ENCODE measurements at places on chromosomes 1 and 21.

- DNase-seq = no peak
These were observed 48.2 kb downstream of the ADARB1 start for GRCh38 chr21:45122432-45123132.

- no peak for DNase-seq
These were observed 84.3 kb downstream of the PIK3CD start for GRCh38 chr1:9735800-9736199.

GRCh38 chr1:41537251-41537650 lies 52.8 kb upstream of the EDN2 start:
- DNase-seq = no peak

- no peak for DNase-seq
These were observed 4.8 kb downstream of the MFSD2A start for GRCh38 chr1:39959651-39960333.

- no peak for DNase-seq
These were observed 5.4 kb downstream of the TRIM62 start for GRCh38 chr1:33176362-33176850.

DNA sequence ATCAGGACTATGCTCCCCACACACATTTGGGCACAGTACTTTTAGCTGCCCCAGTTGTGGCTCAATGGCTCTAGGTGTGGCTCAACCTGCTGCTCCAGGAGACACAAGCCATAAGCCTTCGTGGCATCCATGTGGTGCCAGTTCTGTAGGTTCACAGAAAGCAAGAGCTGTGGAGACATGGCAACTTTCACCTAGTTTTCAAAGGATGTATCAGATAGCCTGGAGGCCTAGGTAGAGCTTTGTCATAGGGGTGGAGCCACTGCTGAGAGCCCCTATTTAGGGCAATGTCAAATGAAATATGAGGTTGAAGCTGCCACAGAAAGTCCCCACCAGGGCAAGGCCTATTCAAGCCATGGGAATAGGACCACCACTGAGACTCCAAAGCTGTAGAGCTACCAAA lies 210.5 kb downstream of the LMO4 start:
- DNase-seq = no peak

GRCh38 chr1:11407301-11407994 lies 71.5 kb upstream of the DISP3 start:
- no peak for DNase-seq

GRCh38 chr1:23756676-23757075 lies 13.4 kb downstream of the ELOA start:
- DNase-seq = no peak

GRCh38 chr1:61569303-61569621 lies 155.7 kb downstream of the TM2D1 start:
- DNase-seq = no peak

- DNase-seq = no peak
These were observed 7.0 kb downstream of the TMPRSS2 start for GRCh38 chr21:41500931-41501381.

DNA sequence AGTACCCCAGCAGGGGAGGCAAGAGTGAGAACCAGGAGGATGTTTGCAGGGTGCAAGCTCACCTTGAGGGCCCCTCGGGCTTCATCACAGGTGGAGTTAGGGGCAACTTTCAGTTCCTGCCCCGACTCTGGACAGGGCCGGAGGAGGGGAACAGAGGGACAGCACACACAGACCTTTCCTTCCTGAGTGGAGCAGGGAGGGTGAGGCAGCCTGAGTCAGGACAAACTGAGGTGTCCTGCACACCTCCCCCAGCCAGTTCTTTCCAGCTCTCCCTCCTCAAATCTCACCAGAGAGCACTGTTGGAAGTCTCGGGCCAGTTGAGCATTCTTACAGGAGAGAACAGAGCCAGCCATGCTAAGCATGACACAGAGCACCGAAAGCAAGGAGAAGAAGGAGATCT lies 1.5 kb downstream of the ENTREP3 start:
- DNase-seq = no peak

DNA sequence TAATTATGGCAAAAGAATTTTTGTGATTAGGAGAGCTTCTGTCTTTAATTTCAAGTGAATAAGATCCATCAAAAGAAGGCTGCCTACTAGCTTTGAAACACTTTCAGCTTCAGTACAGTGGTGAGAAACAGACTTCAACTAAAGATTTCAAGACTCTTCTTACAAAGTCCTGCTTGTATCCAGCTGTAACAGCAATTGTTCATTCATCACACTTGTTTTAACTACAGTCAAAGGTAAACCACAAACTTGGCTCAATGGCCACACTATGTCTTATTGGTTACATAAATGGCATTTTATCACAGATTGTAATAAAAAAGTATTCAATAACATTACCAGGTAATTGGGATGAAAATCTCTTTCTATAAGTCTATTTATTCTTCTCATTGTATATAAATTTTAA lies 59.2 kb downstream of the WARS2 start:
- DNase-seq = no peak

DNA sequence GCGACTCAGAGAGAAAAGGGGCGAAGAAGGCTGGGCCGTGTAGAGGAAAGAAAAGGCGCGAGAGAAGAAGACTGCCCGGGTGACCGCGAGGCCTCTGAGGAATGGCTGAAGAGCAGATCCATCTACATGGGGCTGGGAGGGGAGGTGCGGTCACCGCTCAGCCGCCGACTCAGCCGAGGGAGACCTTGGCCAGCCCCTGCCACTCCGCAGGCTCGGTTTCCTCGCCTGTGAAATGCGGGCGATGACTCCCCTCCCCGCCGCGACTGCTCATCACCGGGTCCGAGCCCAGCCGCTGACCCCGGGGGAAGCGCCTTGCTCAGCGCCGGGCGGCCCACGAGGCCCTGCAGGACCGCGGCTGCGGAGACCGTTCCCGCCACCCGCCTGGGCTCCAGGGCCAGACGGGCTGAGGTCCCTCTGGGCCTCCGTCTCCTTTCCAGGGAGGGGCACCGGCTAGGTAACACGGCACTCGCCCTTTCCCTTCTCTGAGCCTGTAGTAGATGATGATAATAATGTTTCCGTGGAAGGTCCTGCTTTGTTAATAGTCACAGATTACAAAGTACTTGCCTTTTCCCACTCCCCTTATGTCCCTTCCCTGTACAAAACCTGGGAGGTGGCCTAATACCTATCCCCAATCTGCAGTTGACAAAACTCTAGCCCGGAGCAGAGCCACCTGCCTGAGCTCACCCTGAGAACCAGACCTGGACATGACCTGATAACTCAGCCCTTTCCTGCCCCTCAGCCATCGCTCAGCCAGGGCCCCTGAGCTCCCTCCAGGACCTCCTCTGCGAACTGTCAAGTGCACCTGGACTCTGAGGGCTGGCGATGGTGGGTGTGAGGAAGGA lies 1.6 kb upstream of the BSND start:
- no peak for DNase-seq

DNA sequence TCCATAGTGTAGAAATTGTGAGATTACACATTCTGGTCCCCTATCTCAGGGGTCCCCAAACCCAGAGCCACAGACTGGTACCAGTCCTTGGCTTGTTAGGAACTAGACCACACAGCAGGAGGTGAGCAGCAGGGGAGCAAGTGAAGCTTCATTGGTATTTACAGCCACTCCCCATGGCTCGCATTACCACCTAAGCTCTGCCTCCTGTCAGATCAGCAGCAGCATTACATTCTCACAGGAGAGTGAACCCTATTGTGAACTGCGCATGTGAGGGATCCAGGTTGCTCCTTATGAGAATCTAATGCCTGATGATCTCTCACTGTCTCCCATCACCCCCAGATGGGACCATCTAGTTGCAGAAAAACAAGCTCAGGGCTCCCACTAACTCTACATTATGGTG lies 229.7 kb upstream of the IRF2BP2 start:
- no peak for DNase-seq

GRCh38 chr21:29130270-29130969 lies at the start of gene MAP3K7CL:
Gene MAP3K7CL (plus strand): TSS chr21:29130644. CDS start chr21:29133345, 2,701 bp downstream.
- no peak for DNase-seq

DNA sequence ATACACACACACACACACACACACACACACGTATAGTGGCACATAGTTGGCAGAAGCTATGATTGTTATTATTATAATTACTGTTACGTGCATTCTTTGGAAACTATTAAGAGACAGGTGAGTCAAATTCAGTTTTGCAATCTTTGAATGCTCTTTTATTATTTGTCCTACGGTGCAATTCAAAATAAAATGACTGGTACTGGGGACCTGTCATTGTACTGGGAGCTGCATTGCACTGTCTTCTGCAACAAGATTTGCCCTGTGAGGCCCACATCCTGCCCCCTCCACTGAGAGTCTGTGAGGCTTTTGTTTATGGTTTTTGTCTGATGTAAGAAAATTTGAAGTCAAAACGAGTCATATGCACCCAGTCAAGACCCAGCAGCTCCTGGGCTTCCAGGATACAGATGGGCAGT lies 1.9 kb downstream of the LY9 start:
- DNase-seq = no peak

DNA sequence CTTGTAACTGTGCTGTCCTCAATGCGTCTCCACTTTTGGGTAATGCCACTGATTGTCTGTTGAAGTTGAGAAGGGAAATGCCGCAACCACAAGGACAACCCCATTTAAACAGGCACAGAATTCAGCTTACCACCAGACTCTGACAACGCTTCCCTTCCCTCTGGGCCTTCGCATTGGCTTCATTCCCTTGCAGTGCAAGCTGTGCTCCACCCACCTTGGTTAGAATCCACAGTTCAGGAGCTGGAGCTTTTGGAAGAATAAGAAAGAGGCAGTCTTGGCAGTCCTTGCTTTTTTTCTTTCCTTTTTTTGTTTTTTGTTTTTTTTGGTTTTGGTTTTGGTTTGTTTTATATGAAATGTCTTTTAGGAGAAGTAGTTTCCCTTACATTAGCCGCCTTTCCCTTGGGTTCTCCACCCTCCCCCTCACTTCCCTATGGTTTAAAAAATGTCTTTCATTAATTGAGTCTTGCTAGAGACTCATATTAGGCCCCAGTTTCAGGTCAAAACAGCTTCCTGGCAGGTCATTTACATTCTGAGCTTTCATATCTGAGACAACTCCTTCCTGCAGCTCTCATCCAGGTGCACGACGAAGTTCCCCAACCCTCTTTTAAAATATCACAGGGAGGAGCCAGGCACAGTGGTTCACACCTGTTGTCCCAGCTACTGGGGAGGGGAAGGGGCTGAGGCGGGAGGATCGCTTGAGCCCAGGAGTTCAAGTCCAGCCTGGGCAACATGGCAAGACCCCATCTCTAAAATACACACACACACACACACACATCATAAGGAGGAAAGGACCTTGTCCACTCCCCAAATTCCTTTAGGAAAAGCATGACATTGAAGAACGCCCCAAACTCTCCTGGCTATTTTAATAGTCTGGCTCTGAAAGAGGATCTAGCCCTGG lies 20.7 kb upstream of the LAX1 start:
- DNase-seq = no peak

DNA sequence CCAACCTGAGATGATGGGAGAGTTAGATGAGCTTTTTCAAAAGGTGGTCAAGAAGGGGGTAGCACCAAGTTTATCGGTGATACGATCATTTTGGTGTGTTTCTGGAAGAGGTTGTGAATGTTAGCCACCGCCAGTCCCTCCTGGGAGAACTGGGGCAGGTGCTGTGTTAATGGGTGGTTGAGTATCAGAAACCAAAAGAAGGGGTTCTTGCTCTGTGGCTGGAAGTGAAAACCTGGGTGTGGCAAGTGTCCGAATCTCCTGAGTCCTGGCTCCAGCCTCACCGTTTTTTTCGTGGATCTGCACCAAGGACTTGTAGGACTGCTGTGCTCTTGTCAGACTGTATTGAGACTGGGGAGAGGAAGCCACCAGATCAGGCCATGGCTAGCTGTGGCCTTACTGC lies 7.8 kb downstream of the UBE2Q1 start:
- DNase-seq = no peak

DNA sequence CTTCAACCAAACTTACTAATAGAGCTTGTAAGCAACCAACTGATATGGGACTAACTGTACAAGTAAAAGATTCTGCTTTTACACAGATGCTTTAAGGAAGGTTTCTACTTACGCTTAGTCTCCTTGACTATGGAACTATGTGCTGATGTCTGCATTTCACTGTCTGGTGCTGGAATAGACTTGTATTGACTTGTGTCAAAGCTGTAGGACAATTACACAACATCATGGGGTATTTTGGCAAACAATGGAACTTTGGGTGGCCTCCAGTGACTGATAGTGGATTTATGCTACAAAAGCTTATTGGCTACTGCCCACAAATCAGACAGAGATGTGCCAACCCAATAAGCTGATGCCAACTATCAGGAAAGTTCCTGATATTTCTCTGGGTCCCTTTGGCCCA lies 10.6 kb downstream of the CBR1 start:
- no peak for DNase-seq

DNA sequence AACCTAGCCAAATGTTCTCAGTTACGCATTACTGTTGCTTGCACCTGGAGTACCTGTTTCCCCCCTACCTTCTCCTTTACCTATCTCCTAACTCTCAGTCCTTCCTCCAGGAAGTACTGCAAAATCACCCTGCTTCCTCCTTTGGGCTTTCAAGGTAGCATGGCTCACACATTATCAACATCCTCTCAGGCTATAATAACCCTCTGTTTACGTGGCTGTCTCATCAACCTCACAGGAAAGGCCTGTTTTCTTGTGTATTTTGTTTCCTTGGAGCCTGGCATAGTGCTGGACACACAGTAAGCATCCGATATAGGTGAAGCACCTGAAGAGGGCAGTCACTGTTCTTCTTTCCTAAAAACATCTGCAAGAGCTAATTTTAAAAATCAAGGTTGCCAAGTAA lies 32.7 kb upstream of the ANGPTL7 start:
- no peak for DNase-seq

DNA sequence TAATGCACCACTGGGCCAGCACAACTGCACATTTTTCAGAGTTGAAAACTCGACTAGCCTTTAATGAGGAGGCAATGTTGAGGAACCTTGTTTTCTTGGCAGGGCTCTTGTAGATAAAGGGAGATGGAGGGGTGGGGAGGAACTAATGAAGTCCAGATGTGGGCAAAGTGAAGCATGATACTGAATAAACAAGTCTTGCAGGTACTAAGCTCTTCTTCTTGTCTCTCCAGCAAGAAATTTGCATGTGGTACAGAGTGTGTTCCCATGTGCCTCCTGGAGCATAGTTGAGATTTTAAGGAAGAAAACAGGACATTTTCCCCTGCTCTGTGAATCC lies 47.0 kb downstream of the PLPP3 start:
- no peak for DNase-seq

DNA sequence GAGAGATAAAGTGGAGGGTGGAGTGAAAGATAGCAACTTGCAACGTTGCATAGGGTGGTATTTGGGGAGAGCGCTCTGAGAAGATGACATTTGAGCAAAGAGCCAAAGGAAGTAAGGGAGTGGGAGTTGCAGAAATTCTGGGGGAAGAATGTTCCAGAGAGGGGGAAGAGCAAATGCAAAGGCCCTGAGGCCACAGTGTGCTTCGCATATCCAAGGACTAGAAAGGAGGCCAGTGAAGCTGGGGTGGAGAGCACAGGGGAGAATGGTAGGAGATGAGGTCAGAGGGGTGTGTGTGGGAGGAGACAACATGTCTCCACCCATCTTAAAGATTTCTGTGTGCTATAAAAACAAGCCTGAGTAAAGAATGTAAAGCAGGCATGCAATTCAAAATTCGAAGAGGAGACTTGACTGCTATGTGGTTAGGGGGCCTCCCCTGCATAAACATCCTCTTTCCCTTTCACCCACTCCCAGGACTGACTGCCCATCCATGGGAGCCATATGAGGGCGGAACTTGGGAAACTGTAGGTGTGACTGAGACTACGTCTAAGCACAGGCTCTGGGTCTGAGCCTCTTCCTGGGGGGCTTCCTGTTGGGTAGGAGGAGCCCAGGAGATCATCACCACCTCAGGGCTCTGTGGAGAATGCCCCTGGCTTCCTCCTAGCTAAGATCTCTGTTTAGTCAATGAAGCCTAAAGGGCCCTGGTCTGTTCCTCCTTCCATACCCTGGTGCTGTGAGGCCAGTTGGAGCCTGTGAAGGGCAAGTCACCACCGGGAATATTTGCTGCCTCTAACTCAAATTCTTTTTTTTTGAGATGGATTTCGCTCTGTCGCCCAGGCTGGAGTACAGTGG lies 2.9 kb upstream of the CLIC4 start:
- DNase-seq = no peak

Measured in neuronal stem cell (in vitro differentiated cells).